ENCODE measurements at places on chromosomes 4 and X. TPM values are rescaled to one million over a fixed set of nuclear protein-coding genes. Genes with fewer than 3 reads are reported as not detected.

GAGE1 gene
- total RNA-seq: not detected

ARHGEF38 gene
- total RNA-seq: under 0.01 TPM

TLR2 gene
- total RNA-seq: 0.85 TPM

ARX gene
- not detected for total RNA-seq

KDM5C gene
- total RNA-seq: 164 TPM

PALLD gene
- total RNA-seq: 100 TPM

RNF150 gene
- 0.38 TPM for total RNA-seq

HEPH gene
- 17.3 TPM for total RNA-seq

ATP10D gene
- 38.7 TPM for total RNA-seq

VCX gene
- total RNA-seq: not detected

AREG gene
- total RNA-seq: 5.9 TPM

CXCL13 gene
- not detected for total RNA-seq

PGRMC1 gene
- total RNA-seq: 178 TPM

HMX1 gene
- not detected for total RNA-seq

TNIP3 gene
- 0.38 TPM for total RNA-seq

ENPP6 gene
- not detected for total RNA-seq

GAGE12E gene
- total RNA-seq: not detected

DCLK2 gene
- 3.3 TPM for total RNA-seq

AR gene
- total RNA-seq: 1.5 TPM

ADAM29 gene
- not detected for total RNA-seq

TMPRSS11F gene
- not detected for total RNA-seq

PHEX gene
- total RNA-seq: under 0.01 TPM

ADRA2C gene
- 0.85 TPM for total RNA-seq

FREM3 gene
- total RNA-seq: under 0.01 TPM

IRS4 gene
- total RNA-seq: not detected

CCSER1 gene
- not detected for total RNA-seq

RFC1 gene
- total RNA-seq: 46.2 TPM

PRKG2 gene
- total RNA-seq: 18.9 TPM

SPANXB1 gene
- total RNA-seq: not detected

TRAM1L1 gene
- 3.3 TPM for total RNA-seq

RADX gene
- 2.5 TPM for total RNA-seq

TMEM31 gene
- total RNA-seq: not detected

TMEM156 gene
- under 0.01 TPM for total RNA-seq

FAM9B gene
- not detected for total RNA-seq

PLAC8 gene
- 0.28 TPM for total RNA-seq

IL2 gene
- not detected for total RNA-seq

PDCL2 gene
- not detected for total RNA-seq

EVC2 gene
- total RNA-seq: 11.3 TPM

GPR34 gene
- not detected for total RNA-seq

GABRQ gene
- not detected for total RNA-seq

DCAF8L2 gene
- total RNA-seq: not detected

AKAP4 gene
- total RNA-seq: not detected

SLC9B1 gene
- total RNA-seq: 2.0 TPM

AP1S2 gene
- total RNA-seq: 94.1 TPM

SLC38A5 gene
- 59.6 TPM for total RNA-seq

CCDC110 gene
- total RNA-seq: 2.3 TPM

CRMP1 gene
- not detected for total RNA-seq

SMIM10L2A gene
- total RNA-seq: 1.7 TPM

GAGE12H gene
- not detected for total RNA-seq

TEC gene
- total RNA-seq: 1.1 TPM

All from regular cardiac myocyte (primary cell).